ENCODE measurements at places on chromosomes 6 and 20.
A peak's percentile ranks its signal among the peaks of the same experiment; 100 is the strongest.

DNA sequence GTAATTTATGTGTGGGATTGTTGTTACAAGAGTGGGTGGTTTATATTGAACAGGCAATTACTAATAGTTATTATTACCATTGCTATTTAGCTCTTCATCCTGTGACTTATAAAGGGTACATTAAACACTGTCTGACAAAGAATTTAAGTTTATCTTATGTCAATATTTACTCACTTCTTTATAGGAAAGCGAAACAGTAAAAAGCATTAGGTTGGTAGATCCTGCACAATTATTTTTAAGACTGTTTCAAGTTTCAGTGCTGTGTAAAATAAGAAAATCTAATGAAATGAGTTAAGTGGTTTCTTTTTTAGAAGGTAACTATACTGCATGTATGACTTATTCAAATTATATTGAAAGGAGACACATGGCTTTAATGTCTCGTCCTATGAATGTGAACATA lies 135.8 kb upstream of the MAP3K7 start:
- no peak for DNase-seq

DNA sequence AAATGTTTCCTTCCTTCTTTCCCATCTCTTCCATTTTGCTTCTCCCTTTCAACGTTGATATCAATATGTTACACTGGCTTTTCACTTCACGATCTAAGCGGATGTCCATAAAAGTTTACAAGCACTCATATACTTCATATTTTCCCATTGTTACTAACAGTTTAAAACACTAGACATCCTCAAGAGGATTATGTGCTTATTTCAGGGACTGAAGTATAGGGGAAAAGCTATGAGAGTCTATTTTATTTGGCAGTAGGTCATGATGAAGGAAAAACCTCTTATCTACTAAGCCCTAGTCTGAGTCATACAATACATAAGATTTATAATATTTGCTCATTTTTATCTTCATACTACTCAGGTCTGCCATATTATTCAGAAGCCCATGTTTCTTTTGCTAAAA lies 20.6 kb upstream of the EPB41L2 start:
- DNase-seq: no peak

GRCh38 chr20:56716806-56717205 lies 87.7 kb downstream of the TFAP2C start:
- DNase-seq: no peak

GRCh38 chr6:52087498-52087999 lies at the start of gene PKHD1:
Gene PKHD1, minus strand, starts transcription at chr6:52087613. Its CDS starts 2,680 bp downstream, at chr6:52084933.
- no peak for DNase-seq

DNA sequence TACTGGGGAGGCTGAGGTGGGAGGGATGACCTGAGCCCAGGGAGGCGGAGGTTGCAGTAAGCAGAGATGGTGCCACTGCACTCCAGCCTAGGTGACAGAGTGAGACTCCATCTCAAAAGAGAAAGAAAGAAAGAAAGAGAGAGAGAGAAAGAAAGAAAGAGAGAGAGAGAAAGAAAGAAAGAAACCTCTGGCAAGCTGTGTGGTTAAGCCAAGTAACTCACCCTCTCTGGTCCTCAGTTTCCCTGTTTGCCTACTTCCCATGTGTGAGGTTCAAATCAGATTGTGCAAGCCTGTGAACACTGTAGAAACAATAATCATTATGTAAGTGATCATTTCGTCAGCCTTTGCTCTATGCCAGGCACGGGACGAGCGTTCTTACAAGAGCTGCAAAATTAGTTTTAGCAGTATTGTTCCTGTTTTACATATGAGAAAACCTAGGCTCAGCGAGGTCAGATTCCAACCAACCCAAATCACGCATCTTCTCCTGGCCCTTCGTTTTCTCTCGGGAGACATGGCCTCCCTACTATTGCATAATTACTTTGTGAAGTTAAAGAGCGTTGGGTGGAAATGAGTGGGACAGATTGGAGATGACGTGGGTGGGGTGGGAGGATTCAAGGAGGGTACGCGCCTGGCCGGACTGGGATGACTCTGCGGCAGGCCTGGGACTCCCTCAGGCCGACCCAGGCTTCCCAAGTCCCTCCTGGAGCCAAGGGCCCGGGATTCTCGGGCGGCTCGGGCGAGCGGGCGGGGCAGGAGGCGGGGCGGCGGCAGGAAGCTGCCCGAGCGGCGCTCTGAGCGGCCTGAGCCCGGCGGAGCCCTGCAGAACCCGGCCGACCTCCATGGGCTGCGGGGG lies at the start of gene SNX21:
SNX21 (plus strand) TSS at position 770 of the 853 bp plus-strand sequence. CDS start 121 bp downstream, outside the sequence.
- peak; percentile 44 for DNase-seq

- no peak for DNase-seq
Observed at GRCh38 chr20:59223182-59223601, 59.6 kb downstream of the ZNF831 start.

- DNase-seq: peak; percentile 42
Observed at GRCh38 chr20:1185790-1186334, 1.1 kb upstream of the TMEM74B start.

DNA sequence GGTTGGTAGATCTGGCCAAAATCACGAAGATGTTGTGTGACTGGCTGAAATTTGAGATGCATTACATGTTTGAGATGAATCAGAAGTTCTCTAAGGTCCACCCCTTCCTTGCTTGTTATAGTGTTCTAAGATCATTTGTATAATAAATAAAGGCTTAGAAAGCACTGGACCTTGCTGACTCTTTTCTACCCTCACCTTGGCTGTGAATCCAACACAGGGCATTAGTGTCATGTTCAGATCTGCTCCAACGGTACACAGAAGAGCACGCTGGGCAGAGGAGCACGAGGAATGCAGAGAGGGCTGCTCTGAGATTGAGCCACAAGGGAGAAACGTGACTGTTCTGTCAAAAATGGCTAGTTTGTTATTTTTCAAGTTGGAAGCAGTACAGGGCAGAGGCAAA lies 169.5 kb upstream of the HDAC2 start:
- no peak for DNase-seq

DNA sequence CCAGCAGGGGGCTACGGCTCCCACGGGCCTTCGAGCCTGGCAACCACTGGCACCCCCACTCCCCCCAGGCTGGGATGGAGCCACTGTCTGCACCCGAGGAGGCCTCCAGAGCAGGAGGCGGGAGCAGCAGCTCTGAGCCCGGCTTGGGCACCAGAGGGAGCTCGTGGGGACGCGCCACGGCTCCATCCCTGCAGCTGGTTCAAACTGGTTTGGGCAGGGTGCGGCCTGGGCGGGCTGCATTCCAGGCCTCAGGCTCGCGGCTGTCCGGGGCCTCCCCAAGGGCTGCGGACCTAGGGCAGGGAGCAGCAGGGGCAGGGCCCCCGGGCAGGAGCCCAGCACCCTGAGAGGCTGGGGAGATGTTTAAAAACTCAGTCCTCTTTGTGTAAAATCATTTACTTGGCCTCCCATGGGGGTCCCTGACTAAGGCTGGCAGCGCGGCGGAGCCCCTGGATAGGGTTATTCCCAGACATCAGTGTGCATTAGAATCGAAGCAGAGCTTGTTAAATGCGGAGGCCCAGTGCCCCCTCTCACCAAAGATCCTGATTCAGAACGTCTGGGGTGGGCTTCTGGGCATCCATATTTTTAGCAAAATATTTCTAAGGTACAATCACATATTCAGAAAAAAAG lies 4.1 kb upstream of the BCAS4 start:
- DNase-seq: peak; percentile 82

GRCh38 chr20:10357061-10357708 lies 76.8 kb downstream of the MKKS start:
- no peak for DNase-seq

DNA sequence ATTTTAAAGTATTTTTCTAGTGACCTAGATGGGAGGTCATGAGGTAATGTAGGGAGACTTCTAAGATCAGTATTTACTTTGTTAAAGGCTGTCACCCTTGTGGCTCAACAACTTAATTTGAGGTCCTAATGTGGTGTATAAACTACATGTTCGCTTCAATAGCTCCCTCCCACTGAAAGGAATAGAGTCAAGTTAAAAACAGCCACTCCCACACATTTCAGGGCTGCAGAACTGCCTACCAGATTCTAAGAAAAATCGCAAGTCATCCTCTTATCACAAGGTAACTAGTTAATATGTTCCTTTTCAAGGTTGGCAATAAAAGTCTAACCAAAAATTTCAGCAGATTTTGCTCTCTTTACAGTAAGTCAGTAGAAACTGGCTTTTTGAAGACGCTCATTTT lies 15.1 kb downstream of the GSTA1 start:
- no peak for DNase-seq

- DNase-seq: no peak
Observed at GRCh38 chr6:96990989-96991388, 66.5 kb downstream of the KLHL32 start.

- DNase-seq: no peak
Observed at GRCh38 chr6:69917834-69918233, 51.5 kb downstream of the COL19A1 start.

DNA sequence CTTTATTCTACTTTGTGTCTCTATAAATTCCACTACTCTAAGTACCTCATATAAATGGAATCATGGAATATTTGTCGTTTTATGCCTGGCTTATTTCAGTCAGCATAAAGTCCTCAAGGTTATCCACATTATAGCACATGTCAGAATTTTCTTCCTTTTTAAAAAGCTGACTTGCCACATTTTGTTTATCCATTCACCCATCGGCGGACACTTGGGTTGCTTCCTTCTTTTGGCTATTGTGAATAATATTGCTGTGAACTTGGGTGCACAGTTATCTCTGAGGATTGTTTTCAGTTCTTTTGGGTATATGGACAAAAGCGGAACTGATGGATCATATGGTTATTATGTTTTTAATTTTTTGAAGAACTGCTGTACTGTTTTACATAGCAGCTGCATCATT lies 39.1 kb upstream of the ME1 start:
- DNase-seq: no peak

DNA sequence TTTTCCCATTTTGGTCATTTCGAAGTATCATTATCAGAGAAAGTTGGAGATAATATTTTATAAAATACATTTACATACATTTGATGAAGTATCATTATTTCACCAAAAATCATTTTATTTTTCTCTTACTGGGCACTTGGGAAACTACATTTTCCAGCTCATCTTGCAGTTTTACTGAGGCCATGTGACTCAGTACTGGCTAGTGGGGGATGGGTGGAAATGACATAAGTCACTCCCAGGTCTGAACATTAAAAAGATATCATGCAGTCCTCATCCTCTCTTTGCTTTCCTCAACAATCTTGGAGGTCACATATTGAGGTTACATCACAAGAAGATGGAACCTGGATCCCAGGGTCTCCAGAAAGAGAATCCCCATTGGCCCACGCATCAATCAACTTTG lies 84.1 kb downstream of the CD24 start:
- DNase-seq: no peak

DNA sequence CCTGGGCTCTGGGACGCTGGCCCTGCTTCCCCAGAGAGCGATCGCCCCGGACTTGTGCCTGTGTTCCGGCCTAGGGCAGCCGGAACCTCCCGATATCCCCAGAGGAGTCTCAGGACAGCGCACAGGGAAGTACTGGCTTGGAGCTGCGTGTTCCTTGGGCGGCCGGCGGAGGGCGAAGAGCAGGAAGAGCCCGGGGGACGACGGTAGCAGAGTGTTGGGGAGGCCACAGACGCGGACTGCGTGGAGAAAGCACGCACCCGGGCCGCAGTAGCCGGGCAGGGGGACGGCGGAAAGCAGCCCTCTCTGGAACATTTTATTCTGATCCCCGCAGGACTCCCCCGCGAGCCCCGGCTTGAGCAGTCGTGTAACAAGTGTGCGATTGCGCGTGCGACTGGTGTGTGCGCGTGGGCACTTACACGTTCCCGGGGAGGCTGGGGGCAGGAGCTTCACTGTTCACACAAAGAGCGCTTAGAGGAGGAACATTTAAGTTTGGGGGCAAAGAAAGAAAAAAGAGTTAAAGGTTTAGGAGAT lies 36.1 kb downstream of the NCR2 start:
- no peak for DNase-seq

- no peak for DNase-seq
Observed at GRCh38 chr6:50829898-50830444, 11.3 kb downstream of the TFAP2B start.

DNA sequence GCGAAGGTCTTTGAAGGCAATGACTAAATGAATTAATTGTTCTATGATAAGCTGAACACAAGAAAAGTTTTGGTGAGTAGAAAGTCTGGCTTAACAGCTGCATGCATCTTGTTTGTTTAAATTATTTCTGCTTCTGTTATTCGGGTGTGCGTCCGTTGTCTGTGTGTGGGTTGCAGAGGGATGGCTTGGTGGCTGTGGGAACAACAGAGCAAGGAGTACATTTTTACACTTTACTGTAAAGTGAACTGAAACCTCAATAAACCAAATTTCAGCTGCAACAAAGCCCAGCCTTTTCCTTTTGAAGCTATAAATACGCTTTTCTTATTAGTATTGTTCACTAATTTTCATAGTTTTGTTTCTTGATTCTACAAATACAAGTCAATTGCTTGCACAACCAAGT lies 3.5 kb upstream of the LAMP5 start:
- no peak for DNase-seq

GRCh38 chr6:34238585-34239499 lies 2.2 kb downstream of the HMGA1 start:
- DNase-seq: no peak

DNA sequence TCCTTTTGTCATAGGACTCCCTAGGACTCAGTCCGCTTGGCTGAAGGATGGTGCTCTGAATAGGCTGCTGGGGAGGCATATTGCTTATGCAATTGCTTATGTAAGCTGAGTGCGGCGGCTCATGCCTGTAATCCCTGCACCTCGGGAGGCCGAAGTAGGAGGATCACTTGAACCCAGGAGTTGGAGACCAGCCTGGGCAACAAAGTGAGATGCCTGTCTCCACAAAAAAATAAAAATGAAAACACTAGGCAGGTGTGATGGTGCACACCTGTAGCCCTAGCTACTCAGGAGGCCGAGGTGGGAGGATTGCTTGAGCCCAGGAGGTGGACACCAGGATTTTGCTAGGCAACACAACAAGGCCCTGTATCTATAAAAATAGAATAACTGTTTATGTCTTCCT lies 81.3 kb downstream of the EYA2 start:
- no peak for DNase-seq

DNA sequence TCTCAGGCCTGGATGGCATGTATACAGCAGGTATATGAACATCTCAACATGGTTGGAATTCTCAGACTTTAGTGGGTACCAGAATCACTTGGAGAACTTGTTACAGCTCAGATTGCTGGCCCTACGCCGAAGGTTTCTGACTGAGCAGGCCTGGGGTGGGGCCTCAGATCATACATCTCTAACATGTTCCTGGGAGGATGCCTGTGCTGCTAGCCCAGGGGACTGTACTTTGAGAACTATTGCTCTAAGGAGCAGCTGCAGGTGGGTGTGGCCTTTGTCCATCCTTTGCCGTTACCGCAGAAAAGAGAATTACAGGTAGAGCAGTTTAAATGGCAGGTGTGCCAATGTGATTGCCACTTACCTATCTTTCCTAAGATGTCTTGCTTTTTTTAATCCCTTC lies 310.5 kb upstream of the JAG1 start:
- DNase-seq: no peak

Measured in activated T-cell treated with anti-CD3 and anti-CD28 coated beads, Interleukin-2, amount 50 U/mL, for 1 hour (primary cell).